Activated CD4-positive, alpha-beta T cell treated with anti-CD3 and anti-CD28 coated beads, Interleukin-10, Interleukin-2, amounts not matched to agents 100 ng/mL and 50 ng/mL, durations not matched to agents 16 hours and 8 hours (primary cell): ENCODE measurements at places on chromosomes 1 and 21.

DNA sequence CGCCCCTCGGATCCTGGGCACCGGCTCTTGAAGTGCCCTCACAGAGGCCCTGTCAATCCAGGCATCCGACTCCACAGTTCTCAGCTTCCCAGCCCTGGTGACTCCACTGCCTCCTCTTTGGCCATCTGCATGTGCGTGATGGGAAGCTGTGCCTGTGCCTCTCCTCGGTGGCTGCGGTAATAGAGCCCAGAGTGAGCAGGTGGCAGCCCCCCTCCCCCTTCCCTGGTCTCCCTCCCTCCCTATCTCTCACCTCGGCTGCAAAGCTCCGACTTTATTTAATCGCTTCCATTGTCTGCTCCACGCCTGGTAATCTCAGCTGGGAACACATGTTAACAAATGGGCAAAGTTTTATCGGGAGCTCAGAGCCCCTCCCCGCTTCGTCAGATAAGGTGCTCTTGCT is 91.9 kb downstream of the IGSF21 start:
- DNase-seq: no peak

- no peak for DNase-seq
These were observed 379.3 kb downstream of the HHIPL2 start for GRCh38 chr1:222168621-222169020.

DNA sequence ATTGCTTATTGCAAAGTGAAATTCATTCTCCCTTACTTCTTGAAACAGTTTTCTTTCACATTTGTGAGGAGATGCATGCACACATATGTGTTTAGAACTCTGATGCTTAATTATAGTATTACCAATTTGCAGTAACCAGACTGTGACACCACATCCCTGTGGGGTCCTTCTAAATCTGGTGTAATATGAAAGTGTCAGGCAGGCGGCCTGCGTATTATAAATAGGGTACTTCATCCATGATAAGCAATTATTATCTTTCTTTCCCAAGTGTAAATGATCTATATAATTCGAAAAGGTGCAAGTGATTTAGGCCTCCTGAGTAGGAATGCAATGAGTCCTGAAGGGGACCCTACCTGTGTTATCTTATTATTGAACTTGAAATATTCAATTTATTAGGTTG is 876 bp downstream of the EFCAB7 start:
- no peak for DNase-seq

- no peak for DNase-seq
These were observed 522.8 kb downstream of the LMO4 start for GRCh38 chr1:87851490-87851889.
